Stimulated activated naive CD4-positive, alpha-beta T cell (primary cell): ENCODE measurements at places on chromosomes 3 and 15.

- no peak for DNase-seq
These were observed 243.9 kb downstream of the ZBTB20 start for GRCh38 chr3:114903213-114903612.

- no peak for DNase-seq
These were observed 61.2 kb upstream of the PTX3 start for GRCh38 chr3:157375342-157375986.

DNA sequence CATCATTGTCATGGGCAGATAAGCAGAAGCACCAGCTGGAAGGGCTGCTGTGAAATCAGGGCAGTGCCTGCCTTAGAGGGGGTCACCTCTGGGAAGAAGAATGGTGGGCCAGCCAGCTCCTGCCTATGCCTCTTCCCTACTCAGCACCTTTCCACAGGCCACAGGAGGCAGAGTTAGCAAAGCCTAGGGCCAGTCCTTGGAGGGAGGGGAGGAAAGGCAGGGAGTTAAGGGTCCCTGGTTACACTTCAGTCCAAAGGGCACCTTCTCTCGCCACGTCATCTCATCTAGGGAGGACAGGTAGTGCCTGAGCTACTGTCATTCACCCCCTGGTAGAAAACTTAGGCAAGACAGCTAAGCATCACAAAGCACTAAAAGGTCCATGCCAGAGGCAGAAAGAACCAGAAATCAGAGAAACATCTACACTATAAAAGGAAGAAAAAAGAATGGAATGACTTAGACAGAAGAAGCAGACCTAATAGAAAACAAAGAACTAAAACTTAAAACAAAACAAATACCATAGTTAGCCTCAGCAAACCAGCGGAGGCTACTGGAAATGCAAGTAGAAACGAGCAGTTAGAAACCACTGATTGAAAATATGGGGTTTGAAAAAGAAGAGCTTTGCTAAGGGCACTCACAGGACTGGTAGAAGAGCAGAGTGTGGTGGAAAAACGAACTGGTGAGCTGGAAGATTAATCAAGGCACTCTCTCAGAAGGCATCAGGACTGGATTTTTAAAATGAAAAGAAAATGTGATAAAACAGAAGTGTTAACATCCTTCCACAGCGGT lies 84.2 kb downstream of the OSBPL10 start:
- DNase-seq, result no peak

DNA sequence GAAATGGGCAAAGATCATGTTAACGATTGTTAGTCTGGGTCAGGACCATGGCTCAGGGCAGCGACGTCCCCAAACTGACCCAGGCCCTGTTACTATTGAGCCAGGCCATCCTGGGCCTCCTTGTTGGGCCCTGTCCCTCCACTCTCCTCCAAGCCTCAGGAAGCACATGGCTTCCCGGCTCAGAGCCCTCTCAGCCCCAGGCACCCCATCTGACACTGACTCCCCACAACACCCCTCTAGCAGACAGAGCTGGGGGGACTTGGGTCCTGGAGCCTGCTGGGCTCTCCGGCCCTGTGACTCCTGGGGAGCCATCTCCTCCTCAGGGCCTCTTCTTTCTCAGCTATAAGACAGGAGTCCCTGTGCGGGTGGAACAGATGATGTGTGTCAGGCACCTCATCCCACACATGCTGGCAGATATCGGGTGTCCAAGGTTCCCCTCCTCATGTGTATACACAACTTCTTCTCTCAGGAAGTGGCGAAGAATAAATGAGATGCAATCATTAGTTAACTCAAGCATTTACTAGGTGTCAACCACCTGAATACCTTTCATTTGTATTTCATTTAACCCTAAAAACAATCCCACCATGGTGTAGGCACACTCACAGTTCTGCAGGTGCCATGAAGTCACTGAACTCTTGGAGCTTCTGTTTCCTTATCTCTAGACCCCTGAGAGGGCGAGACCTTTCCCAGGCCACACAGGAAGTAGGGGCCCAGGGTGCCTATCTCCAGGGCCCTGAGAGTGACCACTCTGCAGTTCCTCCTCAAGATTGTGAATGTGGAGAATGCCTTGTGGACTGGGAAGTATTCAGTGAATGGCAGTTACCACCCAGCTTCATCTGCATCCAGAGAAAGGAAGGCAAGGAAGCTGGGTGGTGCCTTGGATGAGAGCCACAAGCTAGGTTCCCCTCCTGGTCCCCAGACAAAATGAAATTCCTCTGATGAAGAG lies 282.5 kb upstream of the TLE3 start:
- DNase-seq, result no peak

DNA sequence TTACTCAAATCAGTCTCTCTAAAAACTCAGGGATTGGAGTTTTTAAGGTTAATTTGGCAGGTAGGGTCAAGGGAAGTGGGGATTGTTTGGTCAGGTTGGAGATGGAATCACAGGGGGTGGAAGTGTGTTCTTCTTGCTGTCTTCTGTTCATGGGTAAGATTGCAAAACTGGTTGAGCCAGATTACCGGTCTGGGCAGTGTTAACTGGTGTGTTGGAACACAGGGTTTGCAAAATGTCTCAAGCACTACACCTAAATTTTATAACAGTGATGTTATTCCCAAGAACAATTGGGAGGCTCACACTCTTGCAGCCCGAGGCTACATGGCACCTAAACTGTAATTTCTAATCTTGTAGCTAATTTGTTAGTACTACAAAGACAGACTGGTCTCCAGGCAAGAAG lies 425.4 kb downstream of the PLOD2 start:
- no peak for DNase-seq

- DNase-seq, result no peak
These were observed 6.4 kb upstream of the C15orf39 start for GRCh38 chr15:75195122-75195765.

- no peak for DNase-seq
These were observed 24.1 kb downstream of the CBLB start for GRCh38 chr3:105844704-105845103.

GRCh38 chr3:49255718-49256511 lies 21.1 kb downstream of the C3orf62 start:
- DNase-seq, result no peak

GRCh38 chr3:35528728-35529127 lies 110.6 kb upstream of the ARPP21 start:
- DNase-seq, result no peak

- DNase-seq, result no peak
These were observed 259.9 kb downstream of the OPA1 start for GRCh38 chr3:193852901-193853300.

GRCh38 chr15:70355275-70355795 lies 257.6 kb upstream of the TLE3 start:
- DNase-seq, result no peak

GRCh38 chr3:18044971-18045880 lies 302.8 kb upstream of the TBC1D5 start:
- DNase-seq, result no peak

- DNase-seq, result no peak
These were observed 111.3 kb downstream of the CD47 start for GRCh38 chr3:107979538-107979937.

- no peak for DNase-seq
These were observed 36.4 kb downstream of the ZNF710 start for GRCh38 chr15:90037511-90037860.

DNA sequence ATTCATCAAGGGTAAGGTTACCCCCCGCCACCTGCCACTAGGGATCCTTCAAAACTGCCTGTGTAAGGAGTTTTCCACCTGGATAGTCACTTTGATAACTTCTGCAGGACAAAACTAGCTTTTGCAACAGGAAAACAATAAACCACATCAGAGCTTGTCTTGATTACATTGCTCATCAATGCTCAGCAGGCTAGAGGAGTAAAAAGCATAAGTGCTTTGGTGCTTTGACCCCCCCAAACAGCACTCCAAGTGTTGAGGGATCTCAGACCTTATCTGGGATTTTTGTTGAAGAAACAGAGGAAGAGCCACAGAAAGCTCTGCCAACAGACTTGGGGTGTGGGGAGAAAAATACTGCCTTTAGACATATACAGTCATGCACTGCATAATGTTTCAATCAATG lies 10.8 kb upstream of the PHLDB2 start:
- no peak for DNase-seq

DNA sequence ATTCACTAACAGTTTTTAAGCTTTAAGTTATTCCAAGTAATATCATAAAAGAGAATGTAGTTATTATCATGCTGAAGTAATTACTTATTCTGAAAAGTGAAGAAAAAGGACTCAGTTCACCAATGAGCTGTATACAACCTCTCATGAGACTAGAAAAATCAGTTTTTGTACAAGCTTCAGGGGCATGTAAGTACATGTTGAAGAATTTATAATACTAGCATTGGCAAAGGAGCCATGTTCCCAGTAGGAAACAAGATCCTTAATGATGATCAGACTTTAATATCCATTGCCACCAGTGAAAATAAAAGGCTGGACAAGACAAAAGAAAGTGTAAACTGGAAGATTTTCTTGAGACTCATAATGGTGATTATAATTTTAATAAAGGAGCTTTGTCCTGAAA lies 532.8 kb downstream of the PLOD2 start:
- no peak for DNase-seq

- DNase-seq, result no peak
These were observed 140.7 kb downstream of the MECOM start for GRCh38 chr3:169522595-169523529.

GRCh38 chr15:81222007-81222406 lies 25.3 kb downstream of the IL16 start:
- DNase-seq, result no peak

DNA sequence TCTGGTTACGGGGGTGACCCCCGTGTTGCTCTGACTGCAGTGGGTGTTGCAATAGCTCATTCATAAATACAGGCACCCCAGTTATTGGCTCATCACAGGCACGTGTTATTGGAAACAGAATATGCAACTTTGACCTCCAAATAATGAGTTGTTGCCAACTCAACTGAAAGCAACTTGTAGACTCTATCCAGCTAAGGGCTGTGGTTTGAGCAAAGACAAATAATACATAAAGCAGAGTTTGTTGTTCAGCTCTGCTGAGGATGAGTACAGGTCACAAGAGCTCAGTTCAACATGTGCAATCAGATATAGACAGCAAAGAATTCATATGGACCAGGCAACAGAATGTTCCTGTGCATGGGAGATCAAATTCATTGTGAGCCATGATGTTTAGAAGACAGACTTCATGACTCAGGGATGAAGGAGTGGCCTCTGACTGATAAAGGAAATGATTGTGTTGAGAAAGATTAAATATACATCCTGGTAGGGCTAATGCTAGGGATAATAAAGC lies 87.6 kb upstream of the LRIG1 start:
- no peak for DNase-seq

- no peak for DNase-seq
These were observed 43.3 kb downstream of the MUC4 start for GRCh38 chr3:195768414-195768813.

- no peak for DNase-seq
These were observed 425.9 kb upstream of the ZNF385D start for GRCh38 chr3:22176911-22177310.

DNA sequence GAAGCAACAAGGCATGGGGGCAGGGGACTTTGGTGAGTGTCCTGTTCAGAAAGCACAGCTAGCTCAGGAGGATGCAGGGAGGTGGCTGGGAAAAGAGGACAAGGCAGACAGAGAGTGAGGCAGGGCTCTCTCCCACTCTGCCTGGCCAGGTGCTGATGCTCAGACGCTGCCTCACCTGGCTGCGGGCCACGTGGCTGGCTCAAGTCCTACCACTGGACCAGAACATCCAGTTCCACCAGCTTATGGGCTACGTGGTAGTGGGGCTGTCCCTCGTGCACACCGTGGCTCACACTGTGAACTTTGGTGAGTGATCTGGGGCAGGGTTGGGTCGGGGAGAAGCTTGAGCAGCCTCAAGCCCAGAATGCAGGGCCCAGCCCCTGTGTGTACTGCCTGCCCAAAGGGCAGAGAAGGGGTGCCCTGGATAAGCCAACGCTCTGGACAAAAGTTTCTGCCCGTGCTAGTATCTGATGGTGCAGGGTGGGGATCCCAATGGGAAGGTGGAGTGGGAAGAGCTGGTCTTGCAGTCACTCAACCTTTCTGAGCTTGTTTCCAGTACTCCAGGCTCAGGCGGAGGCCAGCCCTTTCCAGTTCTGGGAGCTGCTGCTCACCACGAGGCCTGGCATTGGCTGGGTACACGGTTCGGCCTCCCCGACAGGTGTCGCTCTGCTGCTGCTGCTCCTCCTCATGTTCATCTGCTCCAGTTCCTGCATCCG lies 20.9 kb downstream of the NOX5 start:
- DNase-seq, result no peak

DNA sequence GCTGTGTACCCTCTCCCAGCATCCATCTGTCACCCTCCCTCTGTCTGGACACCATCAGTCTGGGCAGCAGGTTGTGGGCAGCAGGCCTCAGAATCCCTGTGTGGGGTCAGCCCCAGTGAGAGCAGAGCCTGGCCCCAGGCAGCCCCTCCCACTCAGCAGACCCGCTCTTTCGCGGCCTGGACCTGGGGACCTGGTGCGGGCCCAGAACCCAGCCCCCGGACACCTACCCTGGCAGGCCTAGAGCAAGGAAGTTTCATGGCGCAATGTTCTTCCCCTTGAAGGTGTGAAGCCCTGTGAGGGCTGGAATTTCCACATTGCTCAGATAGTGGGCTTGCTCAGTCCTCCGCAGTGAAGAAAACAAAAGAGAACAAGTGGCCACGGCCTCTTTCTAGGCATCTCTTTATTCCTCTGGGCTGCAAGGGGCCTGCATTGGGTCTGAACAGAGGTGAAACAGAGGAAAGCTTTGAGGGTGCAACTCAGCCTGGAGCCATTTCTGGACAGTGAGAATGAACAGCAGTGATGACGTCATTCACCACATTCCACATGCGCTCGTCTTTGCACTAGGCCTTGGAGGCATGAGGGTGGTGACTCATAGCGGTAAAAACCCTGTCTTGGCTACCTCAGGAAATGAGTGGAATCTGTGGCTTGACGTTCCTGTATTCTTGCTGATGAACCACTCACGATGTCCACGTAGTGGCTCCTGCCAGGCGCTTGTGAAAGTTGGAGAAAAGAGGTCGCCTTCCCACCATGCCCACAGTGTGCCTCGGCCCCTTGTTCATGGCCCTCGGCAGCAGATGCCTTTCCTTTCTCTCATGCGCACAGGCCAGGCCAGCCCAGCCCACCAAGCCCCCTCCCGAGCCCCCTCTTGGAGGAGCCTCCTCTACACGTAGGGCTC lies 66.1 kb downstream of the SLC30A4 start:
- DNase-seq, result no peak

DNA sequence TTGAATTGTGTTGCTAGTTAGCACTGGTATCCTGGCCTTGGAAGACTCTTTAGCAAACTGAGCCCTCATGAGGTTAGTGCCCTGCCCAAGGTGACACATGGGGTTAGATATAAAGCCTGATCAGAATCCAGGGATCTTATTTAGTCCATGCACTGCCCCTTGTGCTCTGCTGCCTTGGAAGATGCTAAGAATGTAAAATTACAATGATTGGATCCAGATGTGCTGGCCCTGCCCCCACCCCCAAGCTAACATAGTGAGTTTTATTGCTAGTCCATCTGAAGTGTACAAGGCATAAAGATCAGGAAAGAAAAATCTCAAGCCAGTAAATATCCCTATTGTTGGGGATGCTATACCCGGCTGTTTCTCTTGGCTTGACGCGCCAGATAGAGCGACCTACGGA lies 248.1 kb upstream of the C2CD4B start:
- no peak for DNase-seq

GRCh38 chr3:1783995-1784394 lies 314.7 kb upstream of the CNTN4 start:
- DNase-seq, result no peak

GRCh38 chr3:32198714-32199113 lies 39.8 kb upstream of the CMTM8 start:
- no peak for DNase-seq

GRCh38 chr3:100813828-100814227 lies 104.5 kb downstream of the TFG start:
- DNase-seq, result no peak

GRCh38 chr3:151314137-151314536 lies 2.5 kb downstream of the GPR87 start:
- no peak for DNase-seq

- DNase-seq, result no peak
These were observed 675 bp downstream of the BRPF1 start for GRCh38 chr3:9732080-9732739.
